AG20443 (cell line): ENCODE measurements at places on chromosomes 2 and 18.

DNA sequence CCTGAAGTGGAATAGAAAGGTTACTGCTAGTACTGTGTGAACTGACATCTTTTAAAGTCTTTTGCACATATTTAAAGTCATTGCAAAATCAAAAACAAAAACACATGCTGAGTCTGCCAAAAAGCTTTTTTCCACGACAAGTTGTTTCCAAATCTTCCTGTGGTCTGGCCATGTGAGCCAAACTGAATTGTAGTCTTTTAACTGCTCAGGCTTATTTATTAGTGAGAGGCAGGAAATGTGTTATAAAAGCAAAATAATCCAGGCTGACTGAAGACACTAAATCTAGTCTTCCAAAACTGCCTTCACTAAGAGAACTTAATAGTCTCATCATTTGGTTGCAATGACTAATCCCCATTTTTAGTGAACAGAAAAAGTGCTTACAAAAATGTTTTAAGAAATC is 2.3 kb downstream of the KRCC1 start:
- peak; percentile 40 for DNase-seq

GRCh38 chr2:232903989-232904388 is 33.9 kb downstream of the SNORC start:
- DNase-seq = no peak

- no peak for DNase-seq
Measured at GRCh38 chr2:80050246-80050645, 254.3 kb downstream of the LRRTM1 start.

GRCh38 chr2:71693286-71694270 is 240.2 kb downstream of the DYSF start:
- no peak for DNase-seq

DNA sequence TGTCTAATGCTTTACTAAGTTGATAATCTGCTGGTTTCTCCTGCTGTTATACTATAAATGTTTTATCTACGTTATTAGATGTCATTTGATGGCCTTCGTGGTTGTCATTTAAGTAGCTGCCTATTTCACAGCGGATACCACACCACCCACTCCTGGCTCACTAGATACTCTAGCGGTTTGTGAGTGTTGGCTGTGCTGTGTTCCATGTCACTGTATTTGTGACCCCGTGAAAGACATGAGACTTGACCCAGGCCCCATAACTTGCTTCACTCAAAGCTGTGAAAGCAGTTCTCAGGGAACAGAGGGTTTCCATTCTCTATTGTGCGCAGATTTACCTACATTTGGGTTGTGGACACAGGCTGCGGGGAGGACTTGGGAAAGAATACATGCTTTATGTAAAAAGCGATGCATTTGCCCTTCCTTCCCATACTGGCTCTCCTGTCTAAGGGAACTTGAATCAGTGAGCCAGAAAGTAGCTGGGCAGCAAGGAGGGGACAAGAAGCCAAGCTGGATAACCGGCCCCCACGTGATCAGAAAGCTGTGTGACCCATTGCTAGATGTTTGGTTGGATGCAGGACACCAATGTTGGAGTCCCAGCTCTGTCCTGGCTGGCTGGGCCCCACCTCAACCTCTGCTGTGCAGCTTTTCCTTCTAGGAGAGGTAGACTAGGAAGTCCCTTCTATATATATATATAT is 52.2 kb downstream of the PLB1 start:
- DNase-seq = no peak

GRCh38 chr2:24121066-24121465 is 2.1 kb downstream of the PFN4 start:
- DNase-seq = no peak

- no peak for DNase-seq
Measured at GRCh38 chr2:241926541-241927311, 57.2 kb downstream of the RTP5 start.

DNA sequence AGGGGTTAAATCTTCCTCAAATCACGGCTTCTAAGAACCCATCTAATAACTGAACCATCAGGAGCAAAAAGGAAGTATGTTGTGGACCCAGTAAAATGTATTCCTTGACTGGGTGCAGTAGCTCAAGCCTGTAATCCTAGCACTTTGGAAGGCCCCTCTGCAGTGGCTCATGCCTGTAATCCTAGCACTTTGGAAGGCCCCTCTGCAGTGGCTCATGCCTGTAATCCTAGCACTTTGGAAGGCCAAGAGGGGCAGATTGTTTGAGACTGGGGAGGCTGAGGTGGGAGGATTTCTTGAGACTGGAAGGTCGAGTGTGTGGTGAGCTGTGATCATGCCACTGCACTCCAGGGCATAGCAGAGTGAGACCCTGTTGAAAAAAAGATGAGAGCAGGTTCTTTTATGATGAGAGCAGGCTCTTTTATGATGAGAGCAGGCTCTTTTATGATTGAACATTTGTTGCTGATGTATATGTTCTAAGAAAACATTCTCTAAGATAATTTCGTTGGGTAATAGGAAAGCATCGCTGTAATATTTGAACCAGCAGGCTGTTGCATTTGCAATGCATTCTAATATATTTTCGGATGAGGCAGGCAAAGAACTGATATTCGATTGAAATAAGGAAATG is 3.5 kb upstream of the PARD6G start:
- no peak for DNase-seq

GRCh38 chr18:23498117-23498516 is 5.2 kb upstream of the RMC1 start:
- DNase-seq = no peak

- no peak for DNase-seq
Measured at GRCh38 chr2:16196687-16197503, 256.5 kb downstream of the MYCN start.

GRCh38 chr2:42519624-42520023 is 25.8 kb upstream of the KCNG3 start:
- DNase-seq = no peak

DNA sequence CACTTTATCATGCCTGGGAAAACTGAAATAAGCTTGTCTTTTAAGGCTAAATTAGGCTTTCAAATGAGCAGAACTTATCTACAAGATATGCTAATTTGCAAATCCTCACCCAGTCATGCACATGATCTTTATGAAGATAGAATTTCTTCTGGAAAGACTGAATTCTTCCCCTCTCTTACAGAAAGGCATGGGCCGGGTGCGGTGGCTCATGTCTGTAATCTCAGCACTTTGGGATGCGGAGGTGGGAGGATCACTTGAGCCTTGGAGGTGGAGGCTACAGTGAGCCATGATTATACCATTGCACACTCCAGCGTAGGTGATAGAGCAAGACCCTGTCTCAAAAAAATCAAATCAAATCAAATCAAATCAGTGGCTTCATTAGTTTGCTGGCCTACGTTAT is 11.7 kb upstream of the FOXI3 start:
- no peak for DNase-seq

DNA sequence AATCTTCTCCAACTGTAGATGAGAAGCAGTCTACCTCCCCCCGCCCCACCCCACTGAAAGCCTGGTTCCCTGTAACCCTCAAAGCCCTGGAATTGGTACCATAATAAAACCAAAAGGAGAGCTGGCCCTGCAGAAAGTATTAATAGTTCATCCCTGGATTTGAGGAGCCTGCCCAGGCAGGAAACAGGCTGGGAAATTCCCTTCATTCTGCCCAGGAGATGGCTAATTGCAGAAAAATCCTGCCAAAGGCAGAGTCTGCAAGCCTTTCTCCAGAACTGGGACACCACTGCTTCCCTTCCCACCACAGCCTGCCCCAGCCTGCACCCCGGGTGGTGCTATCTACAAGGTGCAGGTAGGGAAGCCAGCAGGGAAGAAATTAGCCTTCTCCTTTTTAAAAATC is 16.3 kb downstream of the GKN2 start:
- peak; percentile 67 for DNase-seq

GRCh38 chr2:159275111-159275510 is 11.4 kb downstream of the WDSUB1 start:
- DNase-seq = no peak

DNA sequence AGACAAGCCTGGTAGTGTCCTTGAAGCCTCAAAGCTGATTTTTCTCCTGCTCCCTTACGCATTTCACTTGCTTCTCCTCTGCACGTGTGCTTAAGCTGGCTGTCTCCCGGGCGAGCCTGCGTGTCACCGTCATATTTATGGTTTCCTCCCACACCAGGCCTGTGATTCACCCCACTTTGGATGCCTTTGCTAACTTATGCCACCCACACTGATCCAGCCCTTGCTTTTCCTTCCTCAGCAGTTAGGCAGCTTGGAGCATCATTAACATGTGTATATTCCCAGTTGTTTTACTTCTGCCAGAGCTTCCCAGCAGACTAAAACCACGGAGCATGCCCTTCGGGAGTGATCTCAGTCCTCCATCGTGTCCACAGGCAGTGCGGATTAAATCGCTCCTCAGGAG is 2.2 kb downstream of the ST3GAL5 start:
- peak; percentile 92 for DNase-seq

DNA sequence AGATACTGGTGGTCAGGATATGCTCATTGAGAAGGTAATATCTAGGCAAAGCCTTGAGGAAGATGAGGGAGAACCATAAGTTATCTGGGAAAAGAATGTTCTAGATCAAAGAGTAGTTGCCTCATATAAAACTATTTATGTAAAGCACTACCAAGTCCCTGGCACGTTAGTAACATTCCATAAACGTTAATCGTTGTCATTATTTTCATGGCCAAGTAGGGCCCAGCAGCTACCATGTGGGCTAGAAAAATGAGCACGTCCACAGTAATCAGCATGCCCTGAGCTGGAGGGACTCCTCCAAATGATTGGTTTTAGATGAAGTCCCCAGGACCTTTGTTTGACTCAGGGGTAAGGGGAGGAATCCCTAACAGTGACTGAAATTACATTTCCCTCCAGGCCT is 32.7 kb upstream of the AFTPH start:
- peak; percentile 36 for DNase-seq

DNA sequence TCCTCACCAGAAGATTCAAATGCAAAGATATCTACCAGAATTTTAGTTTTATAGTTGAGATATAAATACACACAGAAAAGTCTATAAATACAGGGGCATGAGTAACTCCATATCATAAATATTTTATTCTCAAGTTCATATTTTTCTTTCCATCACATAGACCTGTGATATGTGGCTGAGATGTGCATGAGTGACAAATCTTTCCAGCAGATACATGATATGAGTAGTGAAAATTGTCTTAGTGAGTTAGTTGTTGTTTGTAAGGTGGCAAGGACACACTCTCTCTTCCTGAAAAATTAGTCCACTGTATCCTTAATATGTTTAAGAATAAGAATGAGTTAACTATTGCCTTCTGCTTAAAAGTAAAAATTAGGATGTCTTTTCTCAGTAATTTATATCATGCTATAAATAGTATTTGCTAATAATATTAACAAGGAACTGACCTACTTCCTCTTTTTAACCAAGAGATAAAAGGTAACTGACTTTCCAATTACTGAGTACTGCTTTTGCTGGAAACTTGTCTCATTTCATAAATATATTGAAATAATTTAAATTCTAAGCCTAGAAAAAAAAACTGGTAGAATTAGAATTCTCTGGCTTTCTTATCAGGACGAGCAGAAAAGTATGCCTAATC is 85.2 kb upstream of the SESTD1 start:
- no peak for DNase-seq

DNA sequence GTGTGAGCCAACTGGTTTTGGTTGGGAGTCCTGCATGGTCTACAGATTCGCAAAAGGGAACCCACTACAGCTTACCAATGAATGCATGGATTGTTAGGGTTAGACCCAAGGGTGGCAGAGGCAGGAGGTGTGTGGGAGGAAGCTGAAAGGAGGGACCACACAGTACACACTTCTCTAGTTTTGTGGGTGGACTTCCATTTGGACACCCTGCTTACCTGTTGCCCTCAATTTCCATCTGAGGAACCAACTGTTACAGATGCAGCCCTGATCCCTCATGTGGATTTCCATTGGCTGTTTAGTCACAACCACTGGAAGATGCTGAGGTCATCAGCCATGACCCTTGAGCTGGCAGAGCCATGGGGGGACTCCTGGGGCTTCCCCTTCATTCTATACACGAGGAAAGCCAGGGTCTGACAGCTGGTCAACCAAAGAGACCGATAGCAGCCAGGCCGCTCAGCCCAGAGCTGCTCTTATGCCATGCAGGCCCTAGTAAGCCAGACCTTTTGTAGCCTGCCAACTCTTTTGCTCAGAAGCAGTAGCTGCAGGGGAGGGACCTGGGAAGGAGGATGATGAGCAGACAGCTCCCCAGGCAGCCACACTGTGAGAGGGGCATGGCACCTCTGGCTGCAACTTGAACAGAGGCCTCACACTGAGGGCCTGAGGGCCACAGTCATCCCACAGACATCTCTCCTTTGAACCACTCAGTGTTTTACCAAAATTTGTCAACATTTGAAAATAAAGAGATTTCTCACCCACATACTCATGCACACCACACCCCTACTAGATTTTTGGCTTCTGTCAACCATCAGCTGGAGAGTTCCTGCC is 162.1 kb downstream of the SETBP1 start:
- no peak for DNase-seq

GRCh38 chr2:69375494-69376353 is 11.3 kb downstream of the GFPT1 start:
- peak; percentile 35 for DNase-seq

GRCh38 chr2:121273116-121273515 is 11.9 kb downstream of the TFCP2L1 start:
- no peak for DNase-seq

- DNase-seq = no peak
Measured at GRCh38 chr2:78260861-78261260, 738.7 kb upstream of the LRRTM4 start.

DNA sequence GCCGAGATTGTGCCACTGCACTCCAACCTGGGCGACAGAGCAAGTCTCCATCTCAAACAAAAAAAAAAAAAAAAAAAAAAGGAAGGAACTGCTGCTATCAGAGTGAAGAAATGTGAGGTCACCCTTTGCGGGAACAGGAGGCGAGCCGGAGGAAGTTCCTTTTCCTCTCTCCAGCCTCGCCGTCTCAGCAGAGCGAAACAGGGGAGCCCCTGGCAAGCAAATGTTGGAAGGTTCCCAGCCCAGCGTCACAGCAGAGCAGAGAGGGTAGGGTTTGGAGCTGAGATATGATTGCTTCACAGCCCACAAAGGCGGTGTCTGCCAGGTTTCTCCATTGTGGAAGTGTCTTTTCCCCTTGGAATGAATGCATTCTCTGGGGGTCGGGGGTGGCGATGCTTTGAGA is 28.5 kb downstream of the SLC20A1 start:
- no peak for DNase-seq

DNA sequence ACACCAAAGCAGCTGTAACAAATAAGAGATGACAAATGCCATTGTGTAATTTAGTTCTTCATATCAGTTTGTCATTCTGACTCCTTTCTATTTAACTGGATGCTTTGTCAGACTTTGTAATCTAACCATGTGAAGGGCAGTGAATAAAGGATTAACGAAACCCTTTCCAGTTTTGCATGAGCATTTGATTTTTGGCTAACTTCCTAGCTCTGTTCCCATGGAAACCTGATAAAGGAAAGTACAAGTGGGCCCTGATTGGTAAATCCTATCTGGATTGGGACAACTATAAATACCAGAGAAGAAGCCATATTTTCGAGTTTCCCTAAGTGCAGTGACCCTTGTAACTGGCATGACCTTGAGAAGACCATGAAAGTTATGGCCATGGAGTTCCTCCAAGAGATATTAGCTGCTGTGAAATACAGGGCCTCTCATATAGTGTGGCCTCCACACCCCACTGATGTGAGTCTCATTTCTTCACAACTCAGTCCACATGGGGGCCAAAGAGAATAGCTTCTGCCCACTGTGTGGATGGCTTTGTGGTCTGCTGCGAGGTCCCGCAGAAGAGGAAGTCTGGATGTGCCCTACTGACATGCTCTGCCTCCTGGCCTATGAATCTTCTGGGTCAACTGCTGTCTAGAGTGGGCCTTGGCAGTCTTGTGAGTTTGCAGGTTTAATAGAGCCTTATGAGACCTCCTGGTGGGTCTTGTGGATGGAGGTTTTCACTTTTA is 38.2 kb upstream of the CYP1B1 start:
- DNase-seq = no peak

GRCh38 chr2:192026059-192026824 is 168.5 kb downstream of the TMEFF2 start:
- no peak for DNase-seq
